Kidney tubule cell (primary cell): ENCODE measurements at places on chromosomes 2 and 18.

- no peak for DNase-seq
These were observed 316.4 kb upstream of the RND3 start for GRCh38 chr2:150803689-150804398.

DNA sequence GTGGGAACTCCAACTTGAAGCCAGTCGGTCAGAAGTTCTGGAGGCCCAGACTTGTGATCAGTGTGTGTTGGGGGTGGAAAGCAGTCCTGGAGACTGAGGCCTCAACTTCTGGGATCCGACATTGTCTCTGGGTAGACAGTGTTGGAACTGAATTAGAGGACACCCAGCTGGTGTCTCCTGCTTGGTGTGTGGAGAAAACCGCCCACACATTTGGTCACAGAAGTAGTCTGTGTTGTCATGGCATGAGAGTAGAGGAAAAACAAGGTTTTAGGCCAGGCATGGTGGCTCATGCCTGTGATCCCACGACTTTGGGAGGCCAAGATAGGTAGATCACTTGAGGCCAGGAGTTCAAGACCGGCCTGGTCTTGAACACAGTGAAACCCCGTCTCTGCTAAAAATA, 51.5 kb downstream of the PUM2 start:
- DNase-seq = no peak

- DNase-seq = peak; percentile 94
These were observed 42.3 kb upstream of the MRPL33 start for GRCh38 chr2:27729198-27729597.

DNA sequence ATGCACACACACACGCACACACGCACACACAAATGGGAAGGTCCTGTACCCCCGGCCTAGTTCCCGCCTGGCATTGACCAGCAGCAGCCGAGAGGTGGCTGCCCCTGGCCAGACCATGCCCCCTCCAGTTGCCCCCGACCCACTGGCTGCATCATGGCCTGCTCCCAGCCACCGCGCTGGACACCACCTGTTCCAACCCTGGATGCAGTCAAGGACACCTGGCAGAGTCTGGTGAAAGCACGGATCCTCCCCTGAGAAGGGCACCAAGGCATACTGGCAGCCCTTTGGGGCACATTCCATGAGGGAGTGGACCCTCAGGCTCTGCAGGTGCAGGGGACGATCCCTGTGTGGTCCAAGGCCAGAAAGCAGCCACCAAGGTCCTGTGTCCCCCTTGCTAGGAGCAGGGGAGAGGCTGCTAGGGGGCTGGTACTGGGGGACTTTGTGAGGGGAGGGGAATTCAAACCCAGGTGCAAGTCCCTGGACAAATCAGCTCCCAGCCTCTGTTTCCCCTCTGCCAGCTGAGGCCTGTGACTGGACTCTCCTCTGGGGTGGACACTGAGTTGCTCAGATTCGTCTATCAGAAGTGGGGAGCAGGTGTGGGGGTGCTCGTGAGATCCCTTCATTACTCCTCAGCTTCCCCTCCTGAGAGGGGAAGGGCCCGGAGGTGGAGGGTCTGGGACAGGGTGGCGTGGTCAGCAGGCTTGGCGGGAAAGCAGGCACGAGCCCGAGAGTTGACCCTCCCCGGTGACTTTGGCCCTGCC, 3.5 kb downstream of the ESPNL start:
- DNase-seq = no peak

GRCh38 chr2:178269438-178270224, 75.3 kb downstream of the OSBPL6 start:
- no peak for DNase-seq

- no peak for DNase-seq
These were observed 9.5 kb downstream of the HJURP start for GRCh38 chr2:233844836-233845235.

DNA sequence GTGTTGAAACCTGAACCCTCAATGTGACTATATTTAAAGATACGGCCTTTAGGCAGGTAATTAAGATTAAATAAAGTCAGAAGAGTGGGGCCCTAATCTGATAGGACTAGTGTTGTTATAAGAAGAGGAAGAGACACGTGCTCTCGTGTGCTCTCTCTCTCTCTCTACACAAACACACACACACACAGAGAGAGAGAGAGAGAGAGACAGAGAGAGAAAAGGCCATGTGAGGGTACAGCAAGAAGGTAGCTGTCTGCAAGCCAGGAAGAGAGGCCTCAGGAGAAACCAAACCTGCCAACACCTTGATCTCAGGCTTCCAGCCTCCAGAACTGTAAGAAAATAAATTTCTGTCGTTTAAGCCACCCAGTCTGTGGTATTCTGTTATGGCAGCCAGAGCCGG, 106.7 kb downstream of the FTCDNL1 start:
- DNase-seq = no peak

DNA sequence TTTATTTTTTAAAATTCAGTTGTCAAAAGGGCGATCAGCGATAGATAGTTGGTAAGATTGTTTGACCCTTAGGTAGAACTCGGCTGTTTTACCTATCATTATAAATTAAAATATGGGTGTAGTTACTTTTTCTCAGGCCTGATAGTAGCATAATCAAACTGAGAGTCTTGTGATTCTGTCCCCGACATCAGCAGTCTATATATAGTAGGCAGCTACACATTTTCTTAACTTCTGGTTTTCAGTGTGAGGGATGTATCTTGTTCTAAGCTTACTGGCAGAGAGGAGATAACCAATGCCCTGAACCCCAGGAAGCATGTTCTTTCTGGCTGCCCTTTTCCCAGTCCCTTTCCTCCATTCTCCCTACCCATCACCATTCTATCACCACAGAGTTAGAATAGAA, 56.6 kb downstream of the XRCC5 start:
- no peak for DNase-seq

- DNase-seq = no peak
These were observed 187.4 kb downstream of the LPIN1 start for GRCh38 chr2:11933854-11934253.

DNA sequence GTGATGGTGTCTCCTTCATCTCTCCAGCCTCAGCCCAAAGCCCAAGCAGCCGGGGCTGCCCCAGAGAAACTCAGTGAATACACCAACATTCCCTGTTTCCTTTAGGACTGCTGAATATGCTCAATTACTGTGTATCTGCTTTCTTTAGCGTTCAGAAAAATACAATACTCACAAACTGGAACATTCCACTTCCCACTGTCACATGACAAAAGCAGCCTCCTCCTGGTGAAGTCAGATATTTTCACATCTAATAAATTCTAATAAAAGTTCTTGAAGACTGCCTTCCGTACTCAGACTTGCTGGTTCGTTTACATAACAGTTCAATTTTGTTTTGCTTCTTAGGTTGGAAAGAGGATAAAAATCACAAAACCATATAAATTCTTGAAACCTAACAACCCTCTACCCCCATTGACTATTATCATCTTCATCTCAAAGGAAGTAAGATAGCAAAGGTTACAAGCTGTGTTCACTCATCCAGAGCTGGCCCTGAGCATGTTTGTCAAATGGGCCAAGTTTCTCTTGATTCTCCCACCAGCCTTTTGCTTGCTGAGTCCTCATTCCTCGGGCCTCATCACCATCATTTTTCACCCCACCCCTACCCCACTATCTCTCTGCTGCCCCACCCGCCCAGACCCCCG, 190.8 kb upstream of the HNRNPA3 start:
- no peak for DNase-seq

DNA sequence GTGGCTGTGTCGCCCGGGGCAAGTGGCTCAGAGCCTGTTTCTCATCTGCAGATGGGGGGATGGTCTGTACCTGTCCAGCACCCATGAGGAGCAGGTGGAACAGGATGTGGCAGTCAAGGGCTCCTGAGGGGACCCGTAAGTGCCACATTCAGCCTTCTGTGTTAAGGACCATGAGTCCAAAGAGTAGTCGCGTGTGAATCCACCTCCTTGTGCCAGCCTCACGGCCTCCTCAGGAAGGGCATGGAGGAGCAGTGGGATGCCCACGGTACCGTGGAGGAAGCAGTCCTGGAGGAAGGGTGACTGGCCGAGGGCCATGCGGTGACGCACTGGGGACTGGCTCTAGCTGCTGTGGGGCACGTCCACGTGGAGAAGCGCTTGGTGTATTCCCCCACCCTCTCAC, 61.1 kb downstream of the ODC1 start:
- no peak for DNase-seq

GRCh38 chr2:55951533-55951932, 28.0 kb upstream of the EFEMP1 start:
- DNase-seq = no peak

- DNase-seq = no peak
These were observed 294.3 kb upstream of the MEX3C start for GRCh38 chr18:51491678-51492372.

DNA sequence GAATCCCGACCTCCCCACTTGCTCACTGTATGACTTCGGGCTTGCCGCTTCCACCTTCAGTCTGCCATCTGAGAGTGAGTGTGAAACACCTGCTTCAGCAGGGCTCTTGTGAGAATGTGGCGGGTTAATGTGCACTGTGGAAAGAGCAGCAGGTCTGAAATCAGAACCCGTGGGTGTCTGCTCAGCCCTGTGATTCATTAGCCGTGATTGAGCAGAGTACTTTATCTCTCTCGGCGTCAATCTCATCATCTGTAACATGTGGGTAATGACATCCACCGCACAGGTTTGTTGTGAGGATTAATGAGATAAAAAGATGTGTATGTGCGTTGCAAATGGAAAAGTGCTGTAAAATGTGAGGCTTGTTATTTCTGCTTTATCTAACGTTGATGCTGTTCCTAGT, 128.6 kb downstream of the LRATD1 start:
- peak; percentile 36 for DNase-seq

- DNase-seq = peak; percentile 73
These were observed 249.0 kb downstream of the TRIB2 start for GRCh38 chr2:12965540-12966269.

GRCh38 chr2:118635891-118636290, 211.6 kb downstream of the EN1 start:
- DNase-seq = no peak

- peak; percentile 54 for DNase-seq
These were observed 210.7 kb downstream of the ARL4C start for GRCh38 chr2:234286118-234286598.

GRCh38 chr2:237552908-237553307, 13.5 kb upstream of the PRLH start:
- no peak for DNase-seq

- DNase-seq = no peak
These were observed 239.2 kb downstream of the ATAD2B start for GRCh38 chr2:23687713-23688112.

DNA sequence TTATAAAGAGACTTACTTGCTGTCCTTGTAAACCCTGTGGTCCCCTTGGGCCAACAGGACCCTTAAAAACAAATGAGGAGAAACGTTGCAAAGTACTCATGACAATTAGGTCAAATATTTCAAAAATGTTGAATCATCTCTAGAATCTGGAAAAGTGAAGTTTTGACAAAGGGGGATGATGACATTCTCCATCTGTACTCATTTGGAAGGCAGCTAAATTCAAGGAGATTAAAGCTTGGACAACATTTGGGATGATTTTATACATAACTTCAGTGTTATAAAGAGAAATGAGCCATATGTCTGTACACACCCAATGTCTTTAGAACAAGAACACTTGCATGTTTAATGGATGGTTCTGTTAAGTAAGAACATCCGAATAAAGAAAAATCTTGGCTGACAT, 92.9 kb downstream of the COL5A2 start:
- peak; percentile 26 for DNase-seq

- no peak for DNase-seq
These were observed 45.7 kb downstream of the MAP3K2 start for GRCh38 chr2:127342101-127342500.
